Articular chondrocyte of knee joint (primary cell): ENCODE measurements at places on chromosomes 11 and 22. TPM values are rescaled to one million over a fixed set of nuclear protein-coding genes. Genes with fewer than 3 reads are reported as not detected.

Gene SCGB1A1
- not detected in 2 replicates for total RNA-seq

Gene GGTLC2
- total RNA-seq, result not detected in 2 replicates

Gene HTR3B
- total RNA-seq, result not detected in 2 replicates

Gene DNAL4
- total RNA-seq, result 12.0 and 13.1 TPM in 2 replicates

Gene FJX1
- total RNA-seq, result 6.7 and 10.5 TPM in 2 replicates

Gene IFITM10
- 5.5 and 9.5 TPM in 2 replicates for total RNA-seq

Gene CWC15
- 44.6 and 60.0 TPM in 2 replicates for total RNA-seq

Gene OR51B4
- not detected in 2 replicates for total RNA-seq

Gene BTG4
- total RNA-seq, result not detected in 2 replicates
